Activated naive CD4-positive, alpha-beta T cell treated with anti-CD3 and anti-CD28 coated beads, Interleukin-2, amount 50 U/mL, for 72 hours (primary cell): ENCODE measurements at places on chromosomes 7 and 10.

- no peak for DNase-seq
These were observed 405.5 kb upstream of the C7orf33 start for GRCh38 chr7:148185041-148185440.

GRCh38 chr10:14173706-14174594 lies 156.8 kb downstream of the FRMD4A start:
- no peak for DNase-seq

DNA sequence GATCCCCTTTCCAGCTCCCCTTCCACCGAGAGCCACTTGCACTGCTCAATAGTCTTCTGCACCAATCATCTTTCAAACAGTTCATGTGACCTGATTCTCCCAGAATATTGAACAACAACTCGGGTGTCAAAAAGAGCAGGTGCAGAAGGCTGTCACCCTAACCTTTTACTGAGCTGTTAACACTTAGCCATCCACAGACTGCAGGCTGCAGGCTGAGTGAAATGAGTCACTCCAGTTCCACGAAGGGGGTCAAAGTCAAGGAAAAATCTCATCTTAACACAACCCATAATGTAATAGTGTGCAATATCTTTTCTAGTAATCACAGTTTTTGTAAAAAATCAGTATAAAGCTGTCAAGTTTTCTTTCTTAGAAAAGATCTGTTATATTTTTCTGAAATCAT lies 63.1 kb downstream of the MTPAP start:
- DNase-seq = no peak

DNA sequence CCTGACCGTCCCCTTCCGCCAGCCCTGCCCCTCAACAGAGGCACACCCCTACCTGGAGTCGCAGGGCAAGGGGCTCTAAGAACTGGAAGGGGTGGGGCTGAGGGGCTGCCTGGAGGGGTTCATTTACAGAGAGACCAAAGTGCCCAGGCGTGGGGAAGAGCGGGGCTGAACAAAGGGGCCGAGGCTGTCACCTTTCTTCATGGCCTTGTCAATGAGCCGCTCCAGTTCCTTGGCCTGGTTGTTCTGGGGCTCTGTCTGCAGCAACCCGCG lies 2.3 kb upstream of the CLDN15 start:
- DNase-seq = no peak
